ENCODE measurements at places on chromosomes 7 and 10. TPM values are rescaled to one million over a fixed set of nuclear protein-coding genes. Genes with fewer than 3 reads are reported as not detected.

- DNase-seq = no peak
Measured at GRCh38 chr10:72065439-72066025, 22.8 kb downstream of the SPOCK2 start.

DNA sequence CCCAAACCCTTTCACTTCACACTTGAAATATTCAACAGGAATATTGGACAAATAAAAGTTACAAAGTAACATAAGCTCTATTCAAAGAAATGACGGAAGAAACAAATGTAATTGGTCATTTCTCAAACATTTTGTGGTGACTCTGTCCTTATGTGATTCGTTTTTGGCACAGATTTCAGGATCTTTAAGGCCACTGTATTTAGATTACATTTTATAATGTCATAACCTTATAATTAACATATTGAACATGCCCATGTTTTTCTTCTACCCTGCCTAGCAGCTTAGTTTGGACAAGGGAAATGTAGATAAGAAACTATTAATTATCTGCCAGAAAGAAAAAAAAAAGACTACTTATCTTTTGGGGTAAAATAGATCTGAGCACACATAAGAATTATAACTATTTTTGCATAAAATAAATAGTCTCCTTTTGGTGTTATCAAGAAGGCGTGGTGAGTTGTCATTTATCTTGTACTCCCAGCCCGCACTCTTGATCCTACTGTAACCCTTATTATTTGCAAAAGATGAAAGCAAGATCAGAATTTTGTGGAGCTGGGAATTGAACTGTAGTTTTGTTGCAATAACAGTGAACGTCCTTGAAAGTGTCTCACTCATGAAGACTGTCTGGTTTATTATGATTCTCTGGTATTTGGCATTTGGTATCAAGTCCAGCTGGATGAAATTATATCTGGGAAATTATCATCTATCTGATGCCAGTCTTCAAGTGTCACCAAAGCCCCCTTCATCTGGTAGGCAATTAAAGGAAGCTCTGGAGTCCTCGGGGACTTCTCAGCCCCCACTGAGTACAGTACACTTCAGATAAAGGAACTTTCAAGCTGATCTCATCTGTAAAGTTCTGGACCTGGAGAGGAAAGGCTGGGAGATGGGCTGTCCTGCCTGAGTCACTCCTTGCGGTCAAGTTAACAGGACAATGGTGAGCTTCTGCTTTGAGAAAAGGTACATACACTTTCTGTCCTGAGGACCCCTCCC, 175.7 kb upstream of the INHBA start:
- no peak for DNase-seq

DNA sequence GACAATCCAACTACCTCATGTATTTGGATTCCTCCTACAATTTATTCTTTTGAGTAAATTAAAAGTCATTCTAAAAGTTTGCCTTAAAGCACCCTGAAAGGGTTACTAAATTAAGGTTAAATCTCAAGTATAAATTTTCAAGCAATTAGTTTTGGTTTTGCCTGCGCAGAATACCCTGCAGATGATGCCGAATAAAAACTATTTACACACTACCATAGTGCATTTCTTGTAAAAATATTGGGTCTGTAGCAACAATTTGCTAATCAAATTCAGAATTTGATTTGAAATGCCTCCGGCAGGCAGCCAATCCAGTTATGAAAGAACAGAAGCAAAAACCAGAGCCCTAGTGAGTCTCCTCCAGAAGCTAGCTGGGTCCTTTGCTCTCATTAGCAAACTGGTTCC, 122.2 kb downstream of the TWIST1 start:
- no peak for DNase-seq

DNA sequence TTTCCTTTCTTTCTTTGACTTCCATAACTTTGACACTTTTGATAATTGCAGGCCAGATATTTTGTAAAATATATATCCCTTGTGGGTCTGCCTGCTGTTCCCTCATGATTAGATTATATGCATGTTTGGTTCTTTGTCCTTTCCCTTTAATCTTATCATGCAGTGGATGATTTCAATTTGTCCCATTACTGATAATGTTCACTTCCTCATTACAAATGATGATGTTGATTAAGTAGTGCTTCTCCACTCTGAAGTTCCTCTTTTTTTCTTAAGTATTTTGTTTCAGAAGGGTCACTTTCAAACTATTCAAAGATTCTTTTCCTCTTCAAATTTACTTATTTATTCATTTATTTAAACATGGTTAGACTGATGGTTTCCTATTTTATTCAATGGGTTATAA, 898.1 kb downstream of the XPNPEP1 start:
- no peak for DNase-seq

DNA sequence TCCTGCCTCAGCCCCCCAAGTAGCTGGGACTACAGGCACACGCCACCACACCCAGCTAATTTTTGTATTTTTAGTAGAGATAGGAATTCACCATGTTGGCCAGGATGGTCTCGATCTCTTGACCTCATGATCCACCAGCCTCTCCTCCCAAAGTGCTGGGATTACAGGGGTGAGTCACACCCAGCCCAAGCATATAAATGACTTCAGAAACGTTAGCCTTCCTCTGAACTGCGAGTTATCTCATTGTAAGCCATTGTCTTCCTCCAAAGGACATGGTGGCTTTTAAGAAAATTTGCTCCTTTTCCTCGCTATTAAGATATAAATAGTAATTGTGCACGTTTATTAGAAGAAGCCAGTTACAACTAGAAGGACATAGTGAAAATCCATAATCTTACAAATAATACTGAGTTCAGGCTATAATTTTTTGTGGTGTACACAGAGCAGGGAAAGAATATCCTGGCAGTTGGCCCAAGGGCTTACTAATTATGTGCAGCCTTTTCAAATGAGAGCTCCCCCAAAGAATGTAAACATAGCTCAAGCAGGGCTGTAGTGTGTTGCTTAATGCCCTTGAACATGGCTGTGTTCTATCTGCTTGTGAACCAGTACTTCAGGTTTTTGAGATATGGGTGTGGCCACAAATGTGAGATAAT, 495.8 kb downstream of the PARD3 start:
- DNase-seq = peak; percentile 5

GRCh38 chr10:120738658-120739057, 112.5 kb upstream of the WDR11 start:
- no peak for DNase-seq

GRCh38 chr7:138186951-138187351, 110.7 kb downstream of the AKR1D1 start:
- peak; percentile 94 for DNase-seq

- no peak for DNase-seq
Measured at GRCh38 chr10:4909118-4909517, 54.1 kb upstream of the AKR1C1 start.

GRCh38 chr7:23396222-23397015, 73.9 kb downstream of the IGF2BP3 start:
- no peak for DNase-seq

DNA sequence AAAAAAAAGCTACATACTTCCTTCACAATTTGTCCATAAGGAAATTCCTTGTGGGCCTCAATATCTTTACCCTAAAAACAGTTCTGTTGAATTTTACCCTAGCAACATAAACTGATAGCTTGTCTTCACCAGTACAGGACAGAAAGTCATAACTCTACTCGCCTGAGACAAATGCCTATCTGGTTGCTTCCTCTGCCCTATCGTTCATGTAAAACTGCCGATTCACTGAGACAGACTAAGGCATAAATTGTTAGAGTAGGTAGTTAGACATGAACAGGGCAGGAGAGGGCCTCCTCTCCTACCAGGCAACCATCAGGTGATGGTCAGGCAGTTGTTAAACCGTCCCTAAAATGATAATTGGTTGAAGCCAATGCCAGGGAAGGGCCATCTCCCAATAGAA, 25.0 kb downstream of the IFIT3 start:
- no peak for DNase-seq

- no peak for DNase-seq
Measured at GRCh38 chr10:79239275-79239779, 107.9 kb upstream of the PPIF start.

- DNase-seq = no peak
Measured at GRCh38 chr7:144957998-144958397, 122.1 kb upstream of the TPK1 start.

GRCh38 chr10:107583974-107584373, 419.5 kb upstream of the SORCS1 start:
- DNase-seq = no peak

DNA sequence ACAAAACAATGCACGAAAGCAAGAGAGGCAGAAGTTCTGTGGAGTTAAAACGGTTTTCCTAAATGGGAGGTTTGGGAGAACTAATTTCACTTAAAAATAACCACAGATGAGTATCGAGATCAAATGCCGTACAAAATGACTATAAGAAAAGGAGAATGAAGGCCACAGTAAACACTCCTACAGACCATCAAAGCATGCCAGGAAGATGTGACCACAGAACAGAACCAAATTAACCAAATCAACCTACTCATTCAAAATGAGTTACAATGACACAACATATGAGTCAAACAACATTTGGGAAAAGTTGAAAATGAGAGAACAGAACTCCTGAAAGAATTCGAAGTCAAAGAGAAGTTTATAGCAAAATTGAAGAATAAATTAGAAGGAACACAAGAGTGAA, 24.3 kb upstream of the DOCK1 start:
- no peak for DNase-seq

- DNase-seq = no peak
Measured at GRCh38 chr7:70700055-70700940, 431.6 kb upstream of the GALNT17 start.

- no peak for DNase-seq
Measured at GRCh38 chr7:30147785-30148184, 13.0 kb downstream of the MTURN start.

DNA sequence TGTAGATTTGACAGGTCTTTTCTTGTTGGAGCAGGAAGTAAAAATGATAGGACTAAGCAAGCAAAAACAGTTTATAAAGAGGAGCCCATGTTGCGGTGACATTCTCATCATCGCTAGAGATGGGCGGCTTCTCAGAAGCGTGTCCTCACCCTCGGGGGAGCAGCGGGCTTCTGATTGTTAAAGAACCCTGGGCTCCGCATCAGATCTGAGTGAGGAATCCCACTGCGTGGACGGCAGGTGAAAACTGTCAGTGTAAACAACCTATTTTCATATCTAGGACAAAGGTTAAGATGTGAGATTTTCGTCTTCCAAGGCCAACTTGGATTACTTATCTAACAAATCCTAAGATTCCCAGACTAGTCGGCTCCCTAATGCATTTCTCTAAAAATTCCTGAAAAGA, 177.6 kb downstream of the ADARB2 start:
- DNase-seq = no peak

GRCh38 chr7:140881507-140882228, 43.1 kb downstream of the BRAF start:
- DNase-seq = no peak

DNA sequence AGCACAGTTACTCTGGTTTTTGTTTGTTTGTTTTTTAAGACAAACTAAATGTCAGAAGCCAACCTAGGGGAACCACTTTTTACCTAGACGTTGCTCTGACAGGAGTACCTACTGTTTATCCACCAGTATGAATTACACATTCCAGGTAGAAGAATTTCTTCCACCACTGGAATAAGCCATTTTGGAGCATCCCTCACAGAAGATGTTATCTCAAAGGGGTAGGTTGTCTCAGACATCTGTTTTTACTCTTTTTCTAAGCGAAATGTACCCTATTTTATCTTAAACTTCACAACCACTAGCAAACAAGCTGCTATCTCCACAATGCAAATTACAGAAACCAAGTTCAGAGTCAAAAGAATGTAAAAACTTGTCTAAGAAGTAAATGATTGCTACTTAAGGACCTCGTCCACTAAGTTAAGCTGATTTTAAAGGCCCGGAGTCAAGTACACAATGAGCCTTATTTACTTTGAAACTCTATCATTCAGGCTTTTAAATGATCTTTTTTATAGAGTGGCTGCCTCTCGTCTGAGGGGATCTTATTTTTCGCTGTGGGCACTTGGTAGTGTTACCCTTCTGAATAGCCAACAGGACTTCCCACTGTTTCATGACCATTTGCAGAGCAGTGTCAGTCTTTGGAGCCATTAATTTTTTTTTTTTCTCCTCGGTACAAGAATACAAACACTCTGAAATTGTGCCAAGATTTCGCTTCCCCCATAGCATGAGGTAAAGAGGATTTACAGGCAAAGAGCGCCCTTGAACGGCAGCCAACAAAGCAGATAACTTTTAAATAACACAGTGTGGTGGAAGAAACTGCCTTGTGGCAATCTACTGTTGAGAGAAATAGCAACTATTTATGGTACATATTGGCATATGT, 15.7 kb upstream of the ARMC3 start:
- no peak for DNase-seq

DNA sequence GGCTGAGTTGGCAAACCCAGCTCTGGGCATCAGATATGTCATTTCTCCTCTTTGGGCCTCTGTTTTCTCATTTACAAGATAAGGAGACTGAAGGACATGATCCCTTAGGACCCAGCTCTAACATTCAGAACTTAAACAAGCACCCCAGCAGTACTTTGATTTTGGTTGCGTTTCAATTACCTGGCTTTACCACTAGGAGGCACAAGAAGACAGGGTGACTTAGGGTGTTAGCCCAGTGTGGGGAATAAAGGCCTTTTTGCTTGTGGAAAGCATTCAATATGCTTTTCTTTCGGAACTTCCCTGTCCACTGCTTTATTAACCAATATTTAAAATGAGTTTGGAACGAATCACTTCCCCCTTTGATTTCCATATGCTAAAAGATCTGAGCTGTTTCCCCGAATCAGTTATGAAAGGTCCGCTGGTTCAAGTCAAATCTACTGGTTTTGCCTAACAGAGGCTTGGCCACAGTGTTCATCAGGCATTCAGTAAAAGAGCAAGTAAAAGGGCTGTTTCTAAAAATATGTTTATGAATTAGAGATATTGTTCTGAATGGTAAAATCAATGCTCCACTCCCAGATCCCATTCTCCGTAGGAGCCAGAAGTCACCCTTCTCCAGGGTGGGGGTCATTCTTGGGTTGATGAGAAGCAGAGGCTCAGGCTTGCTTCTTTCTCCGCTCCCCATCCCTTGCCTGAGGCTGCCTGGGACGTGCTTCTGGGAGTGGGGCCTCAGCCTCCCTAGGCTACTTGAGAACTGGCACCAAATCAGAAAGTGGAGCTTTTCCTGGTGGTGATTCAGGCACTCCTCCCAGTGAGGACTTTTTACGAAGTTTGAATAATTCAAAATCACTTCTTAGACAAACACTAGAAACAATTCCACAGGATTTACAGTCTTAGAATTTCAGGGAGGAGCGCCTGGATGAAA, 105.5 kb downstream of the MYOF start:
- DNase-seq = peak; percentile 47

- no peak for DNase-seq
Measured at GRCh38 chr10:131006458-131007256, 304.9 kb downstream of the TCERG1L start.

Gene GDF10
- total RNA-seq = not detected

Gene CPN1
- 0.07 TPM for total RNA-seq

Gene ZNF425
- 5.0 TPM for total RNA-seq

Gene COBL
- total RNA-seq = 6.4 TPM

Gene GIMAP4
- 0.13 TPM for total RNA-seq

Gene SPDYE9
- not detected for total RNA-seq

Gene PPP1R3A
- not detected for total RNA-seq

Gene PTPRZ1
- 0.04 TPM for total RNA-seq

Gene AKR1C3
- 1.2 TPM for total RNA-seq

Gene TBATA
- total RNA-seq = not detected

Gene ATOH7
- total RNA-seq = not detected

Gene STEAP1
- total RNA-seq = 6.9 TPM

Gene GDF2
- not detected for total RNA-seq

Gene CALML5
- not detected for total RNA-seq

Gene TMEM225B
- not detected for total RNA-seq

Gene CDK1
- total RNA-seq = 15.8 TPM

Data from kidney epithelial cell (primary cell).